ENCODE measurements at places on chromosomes 5 and 9. TPM values are rescaled to one million over a fixed set of nuclear protein-coding genes. Genes with fewer than 3 reads are reported as not detected.

Gene LCN10
- not detected for total RNA-seq

- no peak for DNase-seq
Measured at GRCh38 chr5:42020788-42021530, 95.9 kb downstream of the FBXO4 start.

Gene SLC28A3
- total RNA-seq, result not detected

DNA sequence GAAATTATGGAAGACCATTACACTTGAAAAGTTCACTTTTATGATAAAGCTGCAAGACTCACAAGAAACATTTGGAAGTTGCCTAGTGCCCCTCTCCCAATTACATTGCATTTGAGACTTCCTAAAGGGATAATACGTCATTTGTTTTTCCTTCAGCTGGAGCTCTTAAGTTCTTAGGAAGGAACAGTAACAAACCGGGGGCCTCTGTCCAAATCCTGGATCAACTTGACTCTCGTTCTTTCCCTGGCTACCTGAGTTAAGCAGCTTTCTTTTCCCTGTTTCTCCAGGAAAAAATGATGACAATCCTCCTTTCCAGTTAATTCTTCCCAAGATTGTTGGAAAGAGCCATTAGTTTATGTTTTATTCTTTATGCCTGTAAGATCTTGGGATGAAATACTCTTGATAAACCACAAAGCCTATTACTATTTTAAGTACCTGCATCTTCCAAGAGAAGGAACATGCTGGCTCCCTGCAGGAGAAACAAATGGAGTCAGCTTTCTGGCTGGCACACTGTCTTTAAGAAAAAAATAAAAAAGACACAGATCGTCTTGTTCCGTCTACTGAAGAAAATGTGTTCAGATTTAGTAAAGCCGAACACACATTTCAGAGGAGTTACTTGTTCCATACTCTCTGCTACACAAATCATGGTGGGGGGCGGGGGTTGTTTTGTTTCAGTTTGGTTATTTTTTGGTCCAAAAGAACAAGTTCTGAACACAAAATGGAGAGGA is 297.9 kb downstream of the EFNA5 start:
- no peak for DNase-seq

DNA sequence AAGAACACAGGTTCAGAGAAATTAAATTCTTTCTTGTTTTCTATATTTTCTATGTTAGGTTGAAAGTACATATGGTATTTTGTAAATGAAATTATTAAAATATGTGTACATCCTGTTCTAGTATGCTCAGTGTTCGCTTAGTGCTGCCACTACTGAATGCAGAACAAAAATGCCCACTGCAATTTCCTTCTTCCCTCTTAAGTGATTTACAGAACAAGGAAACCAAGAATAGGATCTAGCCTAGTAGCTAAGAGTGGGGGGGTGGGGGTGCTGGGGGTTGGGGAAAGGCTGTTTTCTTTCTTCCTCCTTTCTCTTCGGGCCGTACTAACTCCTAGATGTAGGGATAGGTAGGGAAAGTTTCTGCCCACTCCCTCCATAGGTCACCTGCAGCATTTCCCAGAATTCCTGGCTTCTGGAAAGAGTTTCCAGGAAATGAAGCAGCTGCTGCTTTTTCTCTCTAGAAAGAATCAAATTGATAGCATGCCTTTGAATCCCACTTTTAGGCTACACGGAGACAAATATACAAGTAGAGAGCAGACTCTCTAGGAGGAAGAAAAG is 15.7 kb downstream of the SPATA9 start:
- no peak for DNase-seq

- no peak for DNase-seq
Measured at GRCh38 chr5:4361753-4362152, 766.1 kb downstream of the IRX1 start.

DNA sequence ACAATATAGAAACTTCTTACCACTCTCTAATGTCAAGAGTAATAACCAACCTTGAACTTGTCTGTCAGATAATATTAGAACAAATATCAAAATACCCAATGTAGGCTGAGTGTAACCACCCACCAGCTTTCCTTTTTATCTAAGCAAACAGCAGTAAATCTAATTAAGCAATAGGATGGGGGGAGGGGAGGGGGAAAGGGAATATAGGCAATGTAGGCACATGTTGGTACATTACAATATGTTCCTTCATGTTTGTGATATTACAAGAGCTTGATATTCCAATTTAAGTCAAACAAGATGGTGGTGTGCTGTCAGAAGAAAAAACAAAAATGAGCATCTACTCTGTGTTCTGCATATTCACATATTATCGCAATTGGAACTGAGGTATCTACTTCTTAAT is 158.2 kb downstream of the DENND1A start:
- DNase-seq, result no peak

- DNase-seq, result no peak
Measured at GRCh38 chr9:29799227-29799626, 2225.9 kb upstream of the C9orf72 start.

DNA sequence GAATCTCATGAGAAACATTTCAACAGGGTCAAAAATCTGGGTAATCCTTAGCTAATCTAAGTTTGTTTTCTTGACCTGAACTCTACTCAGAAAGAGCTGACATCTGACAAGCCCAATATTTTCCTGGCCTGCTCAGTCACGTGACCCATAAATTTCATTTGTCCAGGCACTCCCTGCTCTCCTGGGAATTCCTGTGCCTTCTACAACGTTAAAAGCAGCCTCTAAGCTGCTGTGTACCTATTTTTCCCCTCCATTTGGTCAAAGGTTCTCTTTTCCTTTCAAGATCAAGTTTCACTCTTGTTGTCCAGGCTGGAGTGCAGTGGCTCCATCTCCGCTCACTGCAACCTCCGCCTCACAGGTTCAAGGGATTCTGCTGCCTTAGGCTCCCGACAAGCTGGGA is 148.8 kb upstream of the ABCA1 start:
- DNase-seq, result no peak

Gene SGCD
- not detected for total RNA-seq

Gene NRG2
- total RNA-seq, result 0.08 TPM

DNA sequence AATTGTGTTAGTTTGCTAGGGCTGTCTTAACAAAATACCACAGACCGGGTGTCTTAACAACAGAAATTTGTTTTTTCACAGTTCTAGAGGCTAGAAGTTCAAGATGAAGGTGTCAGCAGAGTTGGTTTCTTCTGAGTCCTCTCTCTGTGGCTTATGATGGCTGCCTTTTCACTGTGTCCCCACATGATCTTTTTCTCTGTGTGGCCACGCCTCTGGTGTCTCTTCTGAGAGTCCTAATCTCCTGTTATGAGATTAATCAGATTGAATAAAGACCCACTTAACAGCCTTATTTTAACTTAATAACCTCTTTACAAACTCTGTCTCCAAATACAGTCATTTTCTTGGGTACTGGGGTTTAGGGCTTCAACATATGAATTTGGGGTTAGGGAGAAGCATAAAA is 561.1 kb downstream of the NR2F1-AS1 start:
- DNase-seq, result no peak

- no peak for DNase-seq
Measured at GRCh38 chr5:65086234-65086890, 317.6 kb downstream of the CWC27 start.
